ENCODE measurements at places on chromosomes 1 and 21.

GRCh38 chr1:1869469-1869868 lies 21.4 kb downstream of the GNB1 start:
- H3K27ac ChIP-seq: no peak overlapping the region
- H3K4me1 ChIP-seq: peaks cover 18% of the 10 kb centered on the region
- no peaks in the 10 kb centered on the region for H3K27me3 ChIP-seq
- no peak for DNase-seq
- peaks cover 12% of the 10 kb centered on the region for H3K36me3 ChIP-seq
- H3K4me3 ChIP-seq: no peak overlapping the region

DNA sequence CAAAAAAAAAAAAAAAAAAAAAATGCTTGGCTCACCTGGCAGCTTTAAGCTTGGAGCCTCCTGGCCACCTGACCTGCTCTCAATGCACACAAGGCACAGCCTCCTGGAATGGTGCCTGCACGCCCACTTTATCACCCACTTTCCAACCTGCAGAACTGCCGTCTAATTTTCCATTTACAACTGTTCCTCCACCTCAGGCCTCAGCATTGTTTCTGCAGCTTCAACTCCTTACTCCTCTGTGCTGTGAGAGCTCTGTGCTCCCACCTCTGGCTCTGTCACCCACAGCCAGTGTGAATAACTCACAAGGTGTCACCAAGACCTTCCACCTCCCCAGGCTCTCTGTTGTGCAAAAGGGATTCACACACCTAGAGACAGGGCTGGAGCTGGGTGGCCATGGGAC lies 38.7 kb upstream of the GPR157 start:
- H3K36me3 ChIP-seq: peaks cover 15% of the 10 kb centered on the region
- H3K27ac ChIP-seq: no peak overlapping the region
- H3K27me3 ChIP-seq: no peaks in the 10 kb centered on the region
- no peak for DNase-seq

DNA sequence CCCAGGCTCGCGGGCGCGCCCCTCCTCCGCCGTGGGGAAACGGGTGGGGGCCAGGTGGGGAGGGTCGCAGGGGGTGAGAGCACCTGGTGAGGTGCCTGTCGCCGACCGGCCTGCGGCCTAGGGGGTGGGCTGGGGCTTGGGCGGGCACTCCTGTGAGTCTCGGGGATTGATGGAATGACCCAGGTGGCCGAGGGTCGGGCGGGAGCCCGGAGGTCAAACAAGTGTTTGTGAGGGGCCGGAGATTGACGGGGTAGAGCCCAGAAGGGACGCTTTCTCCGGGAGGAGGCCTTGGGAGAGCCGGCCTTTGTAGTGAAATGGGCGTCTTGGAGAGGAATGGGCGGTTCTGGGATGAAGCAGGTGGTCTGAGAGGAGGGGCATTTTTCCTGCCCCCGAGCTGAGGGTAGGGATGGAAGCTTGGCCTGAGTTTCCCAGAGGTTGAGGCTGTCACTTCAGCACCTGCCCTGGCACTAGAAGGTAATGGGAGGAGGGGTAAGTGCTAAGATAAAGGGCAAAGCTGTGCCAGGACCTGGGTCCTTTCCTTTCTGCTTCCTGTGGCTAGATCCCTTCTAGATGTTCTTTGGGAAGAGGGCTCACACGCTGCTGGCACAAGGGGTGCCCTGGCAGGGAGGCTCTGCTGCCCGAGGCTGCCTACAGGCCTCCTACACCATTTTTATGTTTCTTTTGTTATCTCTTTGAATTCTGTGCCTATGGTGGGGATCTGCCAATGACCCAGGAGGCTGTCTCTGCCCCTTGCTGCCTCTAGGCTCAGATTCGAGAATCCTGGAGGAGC lies 56.1 kb downstream of the NDUFS5 start:
- H3K27ac ChIP-seq: no peak overlapping the region
- no peaks in the 10 kb centered on the region for H3K36me3 ChIP-seq
- peak overlapping the region; percentile 46 for H3K4me3 ChIP-seq
- no peak for DNase-seq
- H3K27me3 ChIP-seq: peaks cover 36% of the 10 kb centered on the region

- no peaks in the 10 kb centered on the region for H3K27me3 ChIP-seq
- H3K36me3 ChIP-seq: no peaks in the 10 kb centered on the region
- H3K27ac ChIP-seq: no peak overlapping the region
- H3K4me1 ChIP-seq: no peaks in the 10 kb centered on the region
Measured at GRCh38 chr1:107794571-107794970, 170.4 kb downstream of the VAV3 start.

- no peak overlapping the region for H3K4me3 ChIP-seq
- H3K36me3 ChIP-seq: no peaks in the 10 kb centered on the region
- no peak overlapping the region for H3K27ac ChIP-seq
- DNase-seq: no peak
- no peaks in the 10 kb centered on the region for H3K27me3 ChIP-seq
- H3K4me1 ChIP-seq: no peaks in the 10 kb centered on the region
Measured at GRCh38 chr1:191542444-191542843, 615.8 kb upstream of the RGS18 start.

DNA sequence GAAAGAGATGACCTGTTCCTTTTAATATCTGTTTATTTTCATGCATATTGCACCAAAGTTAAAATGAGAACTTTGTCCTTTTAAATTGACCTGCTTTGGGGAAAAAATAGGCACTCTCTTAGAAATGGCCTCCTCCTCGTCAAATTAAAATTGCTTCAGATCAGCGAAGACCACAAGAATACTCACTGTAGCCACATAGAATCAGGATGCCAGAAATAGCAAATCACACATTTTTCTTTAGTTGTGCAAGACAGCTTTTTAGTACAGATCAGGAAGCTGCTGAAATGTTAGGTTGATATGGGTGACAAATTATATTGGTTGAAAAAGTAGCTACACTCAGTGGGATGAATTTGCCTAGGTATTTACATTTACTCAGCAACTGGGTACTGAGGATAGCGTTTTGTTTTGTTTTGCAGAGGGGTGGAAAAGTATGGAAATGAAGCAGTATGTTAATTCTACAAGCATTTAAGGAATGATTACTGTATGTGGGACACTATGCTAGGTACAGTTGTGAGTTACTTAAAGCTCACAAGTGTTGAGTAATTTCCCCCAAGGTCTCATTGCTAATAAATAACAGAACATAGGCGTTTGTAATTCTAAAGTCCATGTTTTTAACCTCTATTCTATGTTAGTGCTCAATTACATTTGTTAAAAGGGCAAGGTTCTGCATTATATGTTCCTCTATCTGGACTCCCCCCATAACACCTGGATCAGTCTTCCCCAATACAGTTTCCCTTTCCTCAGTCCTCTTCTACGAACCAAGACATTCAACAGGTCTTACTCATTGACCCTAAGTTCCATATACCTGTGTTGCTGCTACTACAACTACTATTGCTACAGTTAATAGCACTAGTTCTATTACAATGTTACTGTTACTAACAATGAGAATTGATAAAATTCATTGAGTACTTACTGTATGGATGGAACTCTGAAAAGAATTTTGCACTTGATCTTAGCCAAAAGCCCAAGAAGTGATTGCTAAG lies 99.4 kb upstream of the S1PR1 start:
- H3K27me3 ChIP-seq: no peaks in the 10 kb centered on the region
- H3K27ac ChIP-seq: no peak overlapping the region
- peaks cover 3% of the 10 kb centered on the region for H3K4me1 ChIP-seq
- H3K4me3 ChIP-seq: no peak overlapping the region

DNA sequence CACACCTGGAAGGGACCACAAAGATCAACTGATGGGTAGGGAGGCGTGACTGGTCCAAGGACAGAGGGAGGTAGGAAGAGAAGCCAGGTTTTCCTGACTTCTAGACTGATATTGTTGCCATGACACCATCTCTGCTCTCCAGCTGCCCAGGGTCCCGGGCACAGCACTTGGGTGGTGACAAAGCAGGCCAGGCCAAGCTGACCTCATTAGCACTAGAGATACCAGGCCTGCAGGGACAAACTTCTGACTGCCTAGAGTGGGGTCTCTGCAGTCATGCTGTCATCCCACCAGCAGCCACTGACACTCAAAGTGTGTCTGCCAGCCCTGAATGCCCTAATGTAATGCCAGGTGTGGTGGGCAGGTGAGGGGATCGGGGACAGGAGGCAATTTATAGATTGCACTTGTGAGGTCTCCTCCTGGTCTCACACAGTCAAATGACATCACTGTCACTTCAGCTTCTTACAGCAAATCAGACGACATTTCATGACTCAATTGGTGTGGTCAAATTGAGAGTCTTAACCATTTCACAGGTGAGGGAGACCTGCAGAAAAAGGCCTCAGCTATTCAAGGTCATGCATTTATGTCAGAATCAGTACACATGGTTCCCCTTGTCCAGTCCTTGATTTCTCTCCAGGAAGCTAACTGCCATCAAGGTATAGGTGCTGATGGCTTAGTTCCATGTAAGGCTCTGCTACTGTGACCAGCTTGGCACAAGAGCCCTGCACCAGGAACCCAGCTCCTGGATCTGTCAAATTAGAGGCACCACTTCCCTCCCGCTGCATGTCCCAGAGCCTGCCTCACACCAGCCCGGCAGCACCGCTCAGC lies 2.7 kb downstream of the SLC9A1 start:
- no peaks in the 10 kb centered on the region for H3K27me3 ChIP-seq
- no peaks in the 10 kb centered on the region for H3K36me3 ChIP-seq
- peak overlapping the region; percentile 46 for H3K27ac ChIP-seq
- no peak for DNase-seq
- peak overlapping the region; percentile 33 for H3K4me3 ChIP-seq

- DNase-seq: peak; percentile 99
- no peaks in the 10 kb centered on the region for H3K36me3 ChIP-seq
- no peaks in the 10 kb centered on the region for H3K4me1 ChIP-seq
- no peaks in the 10 kb centered on the region for H3K27me3 ChIP-seq
- peak overlapping the region; percentile 53 for H3K27ac ChIP-seq
Measured at GRCh38 chr1:192485692-192486436, 89.7 kb upstream of the RGS1 start.

- peak; percentile 30 for DNase-seq
- H3K36me3 ChIP-seq: no peaks in the 10 kb centered on the region
- peaks cover 15% of the 10 kb centered on the region for H3K4me1 ChIP-seq
- no peak overlapping the region for H3K27ac ChIP-seq
Measured at GRCh38 chr1:84708031-84708430, 17.8 kb upstream of the SSX2IP start.

GRCh38 chr1:65489481-65489880 lies 69.0 kb downstream of the LEPR start:
- no peak overlapping the region for H3K4me3 ChIP-seq
- H3K36me3 ChIP-seq: no peaks in the 10 kb centered on the region
- no peak for DNase-seq
- H3K27me3 ChIP-seq: no peaks in the 10 kb centered on the region

DNA sequence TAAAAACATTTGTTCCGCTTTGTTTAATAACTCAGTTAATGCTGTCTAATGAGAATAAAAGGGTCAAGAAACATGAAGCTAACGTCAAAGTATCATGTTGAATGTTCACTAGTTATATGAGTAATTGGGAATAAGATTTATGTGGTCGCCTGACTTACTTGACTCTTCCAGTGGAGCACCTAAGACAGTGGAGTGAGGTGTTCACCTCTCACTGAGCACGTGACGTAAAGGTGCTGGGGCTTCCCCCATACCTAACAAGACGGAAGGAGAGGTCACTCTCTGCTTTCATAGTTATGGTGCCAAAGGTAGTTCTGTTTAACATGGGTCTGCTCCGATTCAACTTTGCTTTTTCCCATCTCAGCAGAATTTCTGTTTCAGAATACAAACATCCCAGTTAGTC lies 686 bp downstream of the KMO start:
- H3K27me3 ChIP-seq: peaks cover 9% of the 10 kb centered on the region
- no peak for DNase-seq
- no peak overlapping the region for H3K4me3 ChIP-seq
- H3K27ac ChIP-seq: no peak overlapping the region
- no peaks in the 10 kb centered on the region for H3K36me3 ChIP-seq
- no peaks in the 10 kb centered on the region for H3K4me1 ChIP-seq

GRCh38 chr21:46515109-46515508 lies 56.4 kb downstream of the DIP2A start:
- H3K27ac ChIP-seq: no peak overlapping the region
- DNase-seq: peak; percentile 13
- no peak overlapping the region for H3K4me3 ChIP-seq
- H3K27me3 ChIP-seq: no peaks in the 10 kb centered on the region

DNA sequence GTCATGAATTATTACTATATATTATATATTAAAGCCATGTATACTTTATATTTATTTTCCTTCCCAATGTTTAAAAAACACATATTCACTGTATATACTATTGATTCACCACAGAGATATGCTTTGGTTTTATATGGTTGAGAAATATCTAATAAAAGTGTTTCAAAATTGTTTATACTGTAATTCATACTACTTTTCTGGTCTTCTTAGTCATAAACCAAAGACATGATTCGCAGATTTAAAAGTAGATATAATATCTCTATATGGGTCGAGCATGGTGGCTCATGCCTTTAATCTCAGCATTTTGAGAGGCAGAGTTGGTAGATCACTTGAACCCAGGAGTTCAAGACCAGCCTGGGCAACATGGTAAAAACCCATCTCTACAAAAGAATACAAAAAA lies 738.4 kb downstream of the USP25 start:
- H3K4me1 ChIP-seq: no peaks in the 10 kb centered on the region
- no peaks in the 10 kb centered on the region for H3K36me3 ChIP-seq
- peak; percentile 31 for DNase-seq
- no peak overlapping the region for H3K27ac ChIP-seq
- no peak overlapping the region for H3K4me3 ChIP-seq
- no peaks in the 10 kb centered on the region for H3K27me3 ChIP-seq

GRCh38 chr1:27161594-27161993 lies 6.7 kb upstream of the SLC9A1 start:
- no peak overlapping the region for H3K4me3 ChIP-seq
- no peaks in the 10 kb centered on the region for H3K27me3 ChIP-seq
- H3K27ac ChIP-seq: no peak overlapping the region
- H3K4me1 ChIP-seq: 0 out of 2 replicates have a peak, but pooled peaks cover 2% of the 10 kb centered on the region

DNA sequence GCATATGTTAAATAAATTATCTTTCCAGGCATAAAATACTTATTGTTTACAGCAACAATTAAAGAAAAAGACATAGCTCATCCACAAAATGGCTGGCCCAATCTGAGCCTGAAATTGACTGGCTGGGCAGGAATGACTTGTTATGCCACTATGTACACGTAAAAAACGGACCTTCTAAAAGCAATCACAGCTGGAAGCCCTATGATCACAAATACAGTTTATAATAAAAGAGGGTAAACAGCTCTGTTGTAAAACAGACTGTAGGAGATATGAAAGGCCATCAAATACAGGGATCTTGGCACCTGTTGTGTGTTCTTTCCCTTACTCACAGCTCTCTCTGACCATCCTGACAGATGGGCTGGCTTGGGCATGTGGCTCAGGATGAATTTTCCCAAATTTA lies 70.5 kb upstream of the DMRTA2 start:
- DNase-seq: no peak
- H3K4me1 ChIP-seq: no peaks in the 10 kb centered on the region
- H3K27ac ChIP-seq: no peak overlapping the region
- H3K4me3 ChIP-seq: no peak overlapping the region

All from IMR-90 (cell line).